H4 (cell line): ENCODE measurements at places on chromosomes 6 and 20.

- DNase-seq = peak; percentile 59
Measured at GRCh38 chr20:17898548-17898994, 70.0 kb downstream of the SNX5 start.

DNA sequence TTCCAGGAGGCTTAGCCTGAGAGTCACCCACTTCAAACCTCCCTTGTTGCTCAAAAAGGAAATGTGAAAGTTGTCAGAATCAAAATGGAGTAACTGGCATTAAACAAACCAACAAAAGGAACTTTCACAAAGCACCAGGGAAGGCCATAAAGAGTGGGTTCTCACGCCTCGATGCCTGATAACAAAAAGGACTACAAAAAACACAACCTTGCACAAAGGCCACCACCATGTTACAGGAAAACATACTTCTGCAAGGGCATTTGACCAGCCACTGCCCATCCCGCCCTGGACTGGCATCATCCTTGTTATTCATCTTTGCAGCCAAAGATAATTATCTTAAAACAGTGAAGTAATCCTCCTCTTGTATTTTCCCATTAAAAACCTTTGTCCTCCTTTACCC lies 34.8 kb downstream of the RNASET2 start:
- no peak for DNase-seq

- no peak for DNase-seq
Measured at GRCh38 chr6:13445744-13446115, 41.7 kb downstream of the GFOD1 start.

DNA sequence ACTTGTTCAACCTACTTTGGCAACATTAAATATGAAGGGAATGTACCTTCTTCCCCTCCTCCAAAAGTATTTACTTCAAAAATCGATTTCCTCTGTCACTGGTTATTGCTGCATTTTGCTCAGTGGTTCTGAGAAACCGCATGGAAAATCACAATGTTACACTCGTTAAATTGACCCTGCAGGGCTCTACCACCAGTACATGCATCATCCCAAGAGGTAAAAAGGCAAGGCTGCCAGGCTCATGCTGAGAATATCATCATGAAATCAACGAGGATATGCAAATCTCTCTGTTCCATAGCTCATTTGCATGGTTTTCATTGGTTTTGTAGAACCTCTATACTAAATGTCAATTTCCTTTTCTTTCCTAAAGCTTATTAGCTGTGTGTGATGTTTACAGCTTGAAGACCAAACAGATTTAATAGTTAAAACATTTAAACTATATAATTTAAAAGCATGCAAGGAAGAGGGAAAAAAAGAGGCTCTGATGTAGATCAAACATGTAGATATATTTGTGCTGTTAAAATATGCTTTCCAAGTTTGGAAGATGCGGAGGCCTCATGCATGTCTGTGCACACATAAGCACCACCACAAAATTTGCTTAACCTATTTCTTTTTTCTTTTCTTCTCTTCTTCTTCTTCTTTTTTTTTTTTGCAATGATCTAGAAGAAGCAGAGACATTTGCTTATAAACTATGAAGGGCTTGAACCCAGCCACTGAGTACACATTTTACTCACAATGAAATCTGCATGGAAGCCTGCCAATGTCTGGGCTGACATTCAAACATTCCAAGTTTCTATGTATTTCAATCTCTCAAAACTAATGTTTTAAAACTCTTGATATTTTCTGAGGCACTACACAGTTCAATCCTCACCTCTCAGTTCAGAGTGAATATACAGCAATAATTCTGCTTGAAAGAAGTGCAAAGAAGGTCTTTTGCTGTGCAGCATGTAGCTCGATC lies 194.0 kb downstream of the GMPR start:
- DNase-seq = no peak

DNA sequence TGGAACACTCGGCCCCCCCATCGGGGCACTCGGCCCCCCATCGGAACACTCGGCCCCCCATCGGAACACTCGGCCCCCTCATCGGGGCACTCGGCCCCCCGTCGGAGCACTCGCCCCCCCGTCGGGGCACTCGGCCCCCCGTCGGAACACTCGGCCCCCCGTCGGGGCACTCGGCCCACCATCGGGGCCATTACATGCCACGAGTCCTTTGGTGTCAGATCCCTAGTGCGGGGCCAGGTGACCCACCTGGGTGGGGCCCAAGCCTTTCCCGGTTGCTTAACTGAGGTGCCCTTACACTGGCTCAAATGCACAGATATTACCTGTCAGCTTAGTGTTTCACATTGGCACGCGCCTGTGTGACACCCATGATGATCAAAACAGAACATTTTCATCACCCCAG lies 95.9 kb downstream of the TAF4 start:
- no peak for DNase-seq

DNA sequence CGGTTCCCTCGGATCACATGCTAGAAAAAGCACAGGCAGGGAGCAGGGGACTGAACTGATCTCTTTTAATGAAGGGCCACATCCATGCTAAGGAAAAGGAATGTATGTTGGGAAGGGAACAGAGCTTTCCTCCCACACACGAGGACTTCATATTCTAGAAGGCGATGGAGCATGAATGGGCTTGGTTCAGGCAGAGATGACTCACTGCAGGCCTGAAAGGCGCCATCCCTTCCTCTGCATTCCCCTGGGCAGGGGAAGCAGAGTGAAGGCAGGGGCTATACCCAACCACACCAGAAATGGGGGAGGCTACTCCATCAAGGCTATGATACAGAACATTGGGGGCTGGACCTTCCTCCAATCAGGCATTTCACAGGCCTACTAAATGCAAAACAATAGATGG lies 30.6 kb downstream of the ELMO2 start:
- DNase-seq = no peak

- no peak for DNase-seq
Measured at GRCh38 chr20:45339084-45339483, 9.1 kb downstream of the SDC4 start.

DNA sequence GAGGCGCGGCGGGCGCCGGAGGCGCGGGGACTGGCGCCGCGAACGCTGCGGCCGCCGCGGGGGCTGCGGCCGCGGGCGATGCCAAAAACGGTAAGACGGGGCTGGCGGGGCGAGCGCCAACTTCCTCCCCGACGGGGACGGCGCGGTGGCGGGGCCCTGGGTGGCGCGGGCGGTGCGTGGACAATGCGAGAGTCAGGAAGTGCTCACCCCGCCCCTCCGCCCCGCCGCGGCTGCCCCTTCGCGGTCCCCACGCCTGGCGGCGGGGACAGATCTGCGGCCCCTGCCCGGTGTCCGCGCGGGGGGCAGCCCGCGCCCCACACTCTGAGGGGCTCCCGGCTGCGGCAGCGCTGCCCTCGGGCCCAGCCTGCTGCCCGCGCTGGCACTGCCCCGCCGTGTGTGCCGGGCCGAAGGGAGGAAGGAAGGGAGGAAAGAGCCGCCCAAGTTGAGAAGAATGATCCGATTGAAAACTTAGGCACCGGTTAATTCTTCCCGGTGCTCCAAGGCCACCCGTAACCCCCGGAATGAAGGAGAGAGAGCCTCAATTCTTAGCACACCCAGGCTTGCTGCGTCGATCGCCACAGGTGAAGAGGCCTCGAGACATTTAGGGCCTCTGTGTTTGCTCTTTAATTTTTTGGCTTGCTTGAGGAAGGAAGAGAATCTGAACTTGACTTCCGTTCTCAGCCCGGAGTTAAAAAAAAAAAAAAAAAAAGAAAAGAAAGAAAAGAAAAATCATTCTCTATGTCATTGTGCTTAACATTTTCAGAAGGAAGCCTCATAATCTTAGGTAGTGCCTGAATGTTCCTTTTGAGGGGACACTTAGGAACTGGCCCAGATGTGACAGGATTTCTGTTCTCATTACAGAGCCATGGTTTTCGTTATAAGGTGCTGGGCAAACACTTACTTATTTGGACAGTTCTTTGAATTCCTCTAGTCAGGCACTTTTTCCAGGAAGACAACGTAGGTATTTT lies 982 bp downstream of the HECA start:
- DNase-seq = no peak

- DNase-seq = no peak
Measured at GRCh38 chr6:57048577-57048976, 2.1 kb downstream of the KIAA1586 start.

GRCh38 chr6:137258170-137258569 lies 39.0 kb upstream of the IFNGR1 start:
- DNase-seq = peak; percentile 56

GRCh38 chr20:33875534-33876026 lies 64.4 kb downstream of the CHMP4B start:
- DNase-seq = no peak

- no peak for DNase-seq
Measured at GRCh38 chr6:65295812-65296211, 411.2 kb downstream of the EYS start.

GRCh38 chr6:89483111-89483720 lies 50.3 kb downstream of the ANKRD6 start:
- no peak for DNase-seq

GRCh38 chr6:131038597-131039344 lies 24.3 kb downstream of the EPB41L2 start:
- DNase-seq = no peak
